ENCODE measurements at places on chromosomes 13 and 19.

DNA sequence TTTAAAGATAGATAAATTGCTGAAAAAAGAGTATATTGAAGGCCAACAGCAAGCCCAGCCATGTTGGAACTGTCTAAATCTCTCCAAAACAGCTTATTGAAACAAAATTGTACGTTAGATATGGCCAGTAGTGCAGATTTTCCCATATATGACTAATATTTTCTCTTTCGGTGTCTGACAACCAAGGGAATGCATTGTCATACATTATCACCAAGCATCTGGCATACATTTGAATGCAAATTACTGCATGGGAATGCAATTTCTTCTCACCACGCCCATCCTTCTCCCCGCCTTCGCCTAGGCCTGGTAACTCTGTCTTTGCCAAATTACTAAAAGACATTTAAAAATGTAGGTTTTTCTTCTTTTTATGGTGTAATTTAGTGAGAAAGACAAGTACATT lies 32.5 kb upstream of the IRS2 start:
- DNase-seq: no peak

- no peak for DNase-seq
These were observed 101.2 kb downstream of the COL4A2 start for GRCh38 chr13:110408286-110408685.

DNA sequence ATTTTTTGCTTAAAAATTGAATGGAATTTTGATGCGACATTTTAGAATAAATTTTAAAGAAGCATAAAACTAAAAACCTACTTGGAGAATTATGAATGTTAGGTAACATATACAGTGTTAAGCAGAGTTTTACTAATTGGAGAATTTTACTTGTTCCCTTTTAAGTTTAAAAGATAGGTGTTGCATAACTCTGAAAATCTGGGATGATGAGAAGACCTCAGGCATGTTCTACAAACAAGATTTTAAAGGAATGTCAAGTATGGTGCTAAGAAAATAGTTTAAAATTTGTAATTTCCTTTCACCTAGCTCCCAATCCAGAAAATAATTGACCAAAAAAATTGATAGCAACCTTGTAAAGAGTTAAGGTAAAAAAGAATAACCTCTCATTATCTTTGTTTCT lies 135.8 kb downstream of the RFC3 start:
- no peak for DNase-seq

GRCh38 chr13:55483626-55484158 lies 1657.0 kb upstream of the PRR20A start:
- no peak for DNase-seq

DNA sequence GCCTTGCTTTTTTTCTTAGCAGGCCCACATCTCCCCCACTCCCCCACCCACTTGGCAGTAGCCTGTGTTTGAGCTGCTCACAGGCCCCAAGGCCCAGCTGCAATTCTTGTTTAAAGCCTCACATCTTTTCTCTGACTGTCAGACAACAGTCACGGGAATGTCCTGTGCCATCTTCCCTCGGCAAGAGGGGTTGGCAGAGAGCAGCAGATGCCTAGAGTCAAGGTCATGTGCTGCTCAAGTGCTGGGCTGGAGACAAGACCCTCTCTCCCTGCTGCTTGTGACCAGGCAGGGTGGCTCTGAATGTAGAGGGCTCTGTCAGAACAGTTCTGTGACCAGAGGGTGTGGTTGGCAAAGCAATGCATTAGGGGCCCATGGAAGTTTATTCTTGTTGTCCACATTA lies 47.4 kb downstream of the BBC3 start:
- no peak for DNase-seq

DNA sequence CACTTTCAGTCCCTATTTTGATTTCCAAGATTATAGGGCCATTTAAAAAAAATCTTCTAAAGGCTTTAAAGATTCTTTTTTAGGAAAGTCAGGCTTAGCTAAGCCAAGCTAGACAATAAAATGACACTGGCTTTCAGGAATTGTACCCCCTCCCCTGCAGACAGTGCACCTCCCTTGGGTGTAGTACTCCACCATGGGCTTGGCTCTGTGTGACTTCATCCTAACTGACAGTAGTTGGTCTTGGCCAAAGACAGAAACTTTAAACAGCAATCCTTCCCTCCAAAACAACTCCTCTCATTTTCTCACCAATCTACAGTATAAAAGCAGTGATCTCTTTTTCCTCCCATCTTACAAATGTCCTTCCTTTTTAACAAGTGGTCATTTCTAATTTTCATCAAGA lies 283.0 kb downstream of the DNAJC15 start:
- DNase-seq: no peak

- DNase-seq: no peak
These were observed 19.7 kb downstream of the ACOD1 start for GRCh38 chr13:76968041-76968440.

DNA sequence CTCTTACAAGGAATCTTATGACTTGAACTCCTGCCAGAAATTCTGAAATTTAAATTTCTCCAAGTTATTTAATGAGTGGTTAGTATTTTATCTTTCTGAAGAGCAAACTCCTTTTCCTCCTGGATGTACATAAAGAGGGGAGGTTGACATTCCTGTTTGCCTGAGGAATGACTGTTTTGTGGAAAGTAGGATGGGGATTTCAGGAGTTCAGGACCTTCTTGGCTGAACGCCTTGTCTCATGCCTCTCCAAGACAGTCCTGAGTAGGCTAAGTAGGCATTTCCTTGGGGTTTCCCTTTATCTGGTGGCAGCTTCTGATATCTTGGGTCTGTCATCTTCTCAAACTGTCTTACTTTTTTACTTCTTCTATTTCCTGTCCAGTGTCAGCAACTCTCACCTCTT lies 356.6 kb downstream of the TDRD3 start:
- no peak for DNase-seq

DNA sequence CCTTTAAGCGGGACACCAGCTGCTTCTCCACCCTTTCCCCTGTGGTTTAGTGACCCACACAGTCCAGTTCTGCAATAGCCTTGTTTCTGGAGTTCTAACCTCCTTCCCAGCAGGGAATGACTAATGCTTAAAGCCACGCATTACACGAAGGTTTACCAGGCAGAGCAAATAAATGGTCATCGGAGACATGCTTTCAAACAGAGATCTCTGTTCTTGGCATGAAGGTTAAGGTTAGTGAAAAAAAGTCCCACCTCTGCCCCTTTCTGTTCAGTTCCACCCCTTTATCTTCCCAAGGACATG lies 25.3 kb upstream of the MEDAG start:
- no peak for DNase-seq

- no peak for DNase-seq
These were observed 24.7 kb downstream of the PPP1R37 start for GRCh38 chr19:45117671-45118070.

DNA sequence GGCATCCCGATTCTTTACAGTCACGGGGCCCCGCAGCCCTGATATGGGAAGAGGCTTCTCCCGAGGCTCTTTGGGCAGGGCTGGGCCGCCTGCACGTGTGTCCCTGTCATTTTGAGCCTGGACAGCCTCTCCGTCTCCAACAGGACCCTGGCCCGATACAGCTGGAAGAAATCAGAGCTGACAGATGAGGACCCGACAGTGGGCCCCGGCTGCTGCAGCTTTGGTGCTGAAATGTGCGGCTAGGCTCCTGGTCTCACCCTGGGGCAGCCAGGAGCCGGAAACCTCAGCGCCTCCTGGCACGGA lies 3.2 kb downstream of the PIAS4 start:
- DNase-seq: no peak

- DNase-seq: no peak
These were observed 32.8 kb downstream of the ATP12A start for GRCh38 chr13:24713022-24713421.

DNA sequence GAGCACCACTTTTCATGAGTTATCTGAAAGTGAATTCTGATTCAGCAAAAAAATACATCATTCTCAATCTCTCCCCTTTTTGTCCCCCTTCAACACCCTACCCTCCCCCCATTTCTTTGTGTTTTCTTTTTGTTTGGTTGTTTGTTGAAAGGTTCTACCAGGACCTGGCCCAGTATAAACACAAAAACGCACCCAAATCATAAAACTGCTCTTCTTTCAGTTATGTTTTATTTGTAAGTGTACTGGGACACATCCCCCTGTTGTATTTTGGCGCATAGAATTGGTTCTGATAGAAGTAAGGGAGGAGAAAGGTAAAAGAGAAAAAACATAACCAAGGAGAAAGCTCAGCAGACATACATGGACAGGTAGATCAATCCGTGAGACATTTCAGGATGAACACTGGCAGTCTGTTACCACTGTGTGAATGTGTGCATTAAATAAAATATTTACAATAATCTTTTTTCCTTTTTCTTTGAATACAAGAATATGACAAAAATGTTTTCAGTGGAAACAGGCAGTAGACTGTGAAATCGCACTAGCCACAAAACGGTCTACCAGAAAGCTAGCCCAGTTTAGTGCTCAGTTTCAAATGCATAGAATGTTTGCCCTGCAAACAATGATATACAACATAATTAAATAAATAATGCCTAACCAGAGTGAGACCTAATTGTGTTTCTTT lies 4.2 kb downstream of the POU4F1 start:
- DNase-seq: no peak

GRCh38 chr19:3073931-3074595 lies 11.8 kb upstream of the TLE5 start:
- no peak for DNase-seq

DNA sequence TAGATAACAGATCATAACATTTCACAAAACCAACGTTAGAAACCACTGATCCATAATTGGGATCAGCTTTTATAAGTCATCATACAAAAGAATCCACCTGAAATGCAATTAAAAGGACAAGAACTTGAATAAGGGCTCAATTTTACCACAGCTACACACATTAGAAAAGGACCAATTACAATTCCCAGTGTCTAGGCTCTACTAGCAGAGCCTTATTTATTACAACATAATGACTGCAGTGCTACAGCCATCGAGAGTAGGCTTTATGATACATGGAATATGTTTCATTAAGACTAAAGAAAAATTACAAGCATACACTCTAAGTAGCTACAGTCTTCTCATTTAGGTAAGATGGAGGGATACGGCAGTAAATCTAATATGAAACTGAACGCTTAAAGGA lies 2.9 kb downstream of the RBM26 start:
- DNase-seq: no peak
